ENCODE measurements at places on chromosomes 3 and 15.

GRCh38 chr3:112090887-112091586, 4.8 kb downstream of the C3orf52 start:
- DNase-seq = no peak

DNA sequence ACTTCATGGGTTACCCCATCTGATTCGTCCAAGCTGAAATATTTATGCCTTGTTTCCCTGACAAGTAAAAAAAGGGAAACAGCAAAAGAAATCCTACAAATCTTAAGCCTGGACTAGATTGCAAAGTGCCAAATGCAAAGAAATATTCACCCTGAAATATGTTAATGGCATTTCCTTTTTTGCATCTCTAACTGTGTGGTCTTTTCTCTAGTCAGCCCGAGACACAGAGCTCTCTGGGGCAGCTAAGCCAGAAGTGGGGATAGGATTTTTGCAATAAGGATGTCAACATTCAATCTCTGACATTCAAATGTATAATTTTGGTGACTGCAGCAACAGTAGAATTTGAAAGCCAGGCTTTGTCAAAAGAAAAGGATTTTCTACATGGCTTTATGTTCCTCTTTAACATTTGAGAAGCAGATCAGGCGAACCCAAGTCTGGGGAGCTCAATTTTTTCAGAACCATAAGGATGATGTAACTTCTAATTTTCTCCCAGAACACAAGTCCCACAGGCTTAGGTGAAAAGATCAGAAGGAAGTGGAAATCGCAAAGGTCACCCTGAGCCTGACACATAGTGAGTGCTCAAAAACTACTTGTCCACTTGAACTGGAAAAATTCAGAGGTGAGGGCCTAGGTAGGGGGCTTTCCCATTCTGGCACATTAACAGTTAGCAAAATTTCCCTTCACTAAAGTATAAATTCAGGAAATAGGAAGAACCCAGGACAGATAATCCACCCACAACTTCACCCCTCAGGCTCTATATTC, 28.2 kb upstream of the KCNMB3 start:
- no peak for DNase-seq

DNA sequence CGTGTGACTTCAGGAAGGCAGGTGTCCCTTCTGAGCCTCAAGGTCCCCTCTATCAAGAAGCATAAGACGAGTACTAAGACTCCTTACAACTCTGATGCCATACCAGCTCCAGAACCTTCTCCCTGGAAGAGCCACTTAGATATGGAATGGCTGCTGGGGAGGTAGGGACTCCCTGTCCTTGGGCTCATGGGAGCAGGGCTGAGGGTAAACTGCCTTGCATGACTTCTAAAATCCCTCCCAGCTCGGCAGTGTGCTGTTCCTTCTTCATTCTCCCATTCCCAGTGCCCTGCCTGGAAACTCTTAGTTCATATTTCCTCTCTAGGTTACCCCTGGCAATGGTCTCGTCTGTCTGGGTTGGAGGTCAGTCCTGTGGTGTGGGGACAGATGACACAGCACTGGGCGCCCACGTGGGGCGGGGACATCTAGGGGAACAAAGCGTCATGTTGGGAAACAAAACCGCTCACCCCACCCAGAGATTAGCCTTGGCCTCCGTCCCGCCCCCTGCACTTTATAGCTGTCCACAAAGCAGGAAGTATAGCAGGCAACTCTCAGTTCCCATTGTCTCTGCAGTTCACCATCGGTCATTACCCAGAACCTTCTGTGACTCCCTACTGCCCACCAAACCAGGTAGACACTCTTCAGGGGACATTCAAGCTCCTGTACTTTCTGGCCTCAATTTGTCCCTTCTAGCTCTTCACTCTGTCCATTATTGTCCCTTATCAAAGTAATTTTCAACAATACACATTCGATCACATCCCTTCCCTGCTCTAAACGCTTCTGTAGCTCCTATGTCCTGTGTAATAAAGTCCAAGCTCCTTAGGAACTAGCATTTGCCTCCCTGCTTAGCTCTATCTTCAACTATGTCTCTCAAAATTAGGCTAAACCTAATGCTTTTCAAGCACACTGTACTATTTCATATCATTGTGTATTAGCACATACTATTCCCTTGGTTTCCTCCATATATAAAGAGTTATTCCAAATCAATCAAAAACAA, 73.8 kb downstream of the IQSEC1 start:
- no peak for DNase-seq

- no peak for DNase-seq
Observed at GRCh38 chr3:180875124-180875698, 37.3 kb upstream of the FXR1 start.
